Fibroblast of villous mesenchyme (primary cell): ENCODE measurements at places on chromosomes 6 and 20. TPM values are rescaled to one million over a fixed set of nuclear protein-coding genes. Genes with fewer than 3 reads are reported as not detected.

The SKIC2 gene
- total RNA-seq: 52.2 and 58.9 TPM in 2 replicates

The PAX1 gene
- total RNA-seq: under 0.01 TPM in 1 of 2 replicates, not detected in the other

The LPA gene
- total RNA-seq: not detected in 2 replicates

The DPPA5 gene
- not detected in 2 replicates for total RNA-seq

The RSPO3 gene
- total RNA-seq: 0.32 and 4.7 TPM in 2 replicates

The GPLD1 gene
- total RNA-seq: under 0.01 and 0.43 TPM in 2 replicates

The ELOVL4 gene
- total RNA-seq: 5.2 and 9.1 TPM in 2 replicates

The HRH3 gene
- total RNA-seq: not detected in 2 replicates
